Activated naive CD8-positive, alpha-beta T cell treated with anti-CD3 and anti-CD28 coated beads for 36 hours (primary cell): ENCODE measurements at places on chromosomes 11 and 22. TPM values are rescaled to one million over a fixed set of nuclear protein-coding genes. Genes with fewer than 3 reads are reported as not detected.

Gene APOL3
- total RNA-seq, result 56.3 TPM

Gene TEF
- 2.8 TPM for total RNA-seq

Gene OR5A1
- total RNA-seq, result not detected

Gene NPAS4
- total RNA-seq, result not detected

Gene SSH3
- total RNA-seq, result 4.7 TPM

Gene MRGPRX4
- total RNA-seq, result not detected
